ENCODE measurements at places on chromosomes 6 and 20.

DNA sequence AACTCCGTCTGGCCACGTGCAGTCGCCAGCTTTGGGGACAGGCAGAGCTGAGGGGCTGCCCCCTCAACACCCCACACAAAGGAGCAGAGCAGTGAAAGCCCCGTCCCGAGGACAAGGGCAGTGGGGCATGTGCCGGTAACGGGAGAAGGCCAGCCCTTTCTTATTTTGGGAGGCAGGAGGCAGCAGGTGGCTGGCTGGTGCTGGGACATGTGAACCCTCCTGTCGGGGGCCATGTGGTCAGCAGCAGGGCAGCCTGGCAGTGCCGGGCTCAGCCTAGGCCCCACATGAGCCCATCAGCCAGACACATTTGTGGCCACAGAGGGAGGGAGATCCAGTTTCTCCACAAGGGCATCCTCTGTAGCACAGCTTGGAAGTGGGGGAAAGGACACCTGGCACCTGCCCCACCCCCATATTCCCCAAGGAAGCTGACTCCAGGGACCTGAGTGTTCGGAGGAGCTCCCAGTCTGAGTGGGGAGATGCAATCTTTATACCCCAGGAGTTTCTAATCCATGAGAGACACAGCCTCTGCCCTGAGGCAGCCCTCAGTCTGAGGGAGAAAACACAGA lies 137.6 kb downstream of the MRPL14 start:
- DNase-seq = no peak

GRCh38 chr20:58927490-58928061 lies 53.5 kb upstream of the NELFCD start:
- no peak for DNase-seq

DNA sequence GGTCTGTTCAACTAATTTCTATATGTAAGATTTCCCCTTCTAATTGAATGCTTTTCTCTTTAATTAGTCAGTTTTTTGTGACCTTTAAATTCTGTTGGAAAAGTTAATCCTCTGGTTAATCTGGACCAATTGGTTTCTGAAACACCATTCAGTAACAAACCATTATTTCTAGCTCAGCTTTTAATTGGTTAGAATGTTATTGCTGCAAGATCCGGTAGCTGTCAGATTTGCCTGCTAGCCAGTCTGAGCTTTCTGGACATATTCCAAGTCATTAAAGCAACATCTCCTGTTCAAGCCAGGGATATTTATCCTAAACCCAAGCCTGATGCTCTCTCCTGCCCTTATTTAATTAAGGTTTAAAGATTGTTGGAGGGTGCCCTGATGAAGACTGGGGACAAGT lies 55.1 kb upstream of the FBXL4 start:
- no peak for DNase-seq

DNA sequence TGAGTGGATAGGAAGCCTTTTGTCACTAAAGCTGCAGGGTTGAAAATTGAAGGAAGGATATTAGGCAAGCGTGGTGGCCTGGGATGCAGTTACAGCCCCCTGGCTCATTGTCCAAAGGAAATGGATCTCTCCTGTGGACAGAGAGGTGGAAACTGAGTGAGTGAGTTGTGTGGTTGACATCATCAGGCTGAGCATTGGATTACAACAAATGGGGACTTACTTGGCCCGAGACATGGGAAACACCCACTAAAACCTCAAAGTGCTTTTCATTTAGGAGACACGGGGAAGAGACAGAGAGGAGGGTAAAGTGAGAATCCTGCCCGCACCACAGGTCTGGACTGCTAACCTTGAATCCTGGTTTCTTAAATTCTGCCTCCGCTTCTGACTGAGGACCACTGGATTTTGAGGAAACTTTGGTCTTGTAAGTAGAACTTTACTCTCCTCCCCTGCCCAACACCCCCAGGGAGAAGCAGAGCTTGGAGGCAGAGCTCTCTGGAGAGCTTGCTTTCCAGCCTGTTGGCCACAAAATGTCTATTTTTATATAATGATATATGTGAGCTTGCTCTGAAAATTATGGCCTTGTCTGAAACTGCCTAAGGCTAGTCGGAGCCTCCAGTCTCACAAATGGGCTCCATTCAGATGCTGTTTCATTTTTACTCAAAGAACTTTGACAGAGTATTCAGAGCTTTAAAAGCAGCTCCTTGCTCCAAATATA lies at the start of gene PKIG:
Gene PKIG, plus strand, starts transcription at position 269 of the 715 bp plus-strand sequence. CDS start 31,978 bp downstream, outside the sequence.
- DNase-seq = no peak

DNA sequence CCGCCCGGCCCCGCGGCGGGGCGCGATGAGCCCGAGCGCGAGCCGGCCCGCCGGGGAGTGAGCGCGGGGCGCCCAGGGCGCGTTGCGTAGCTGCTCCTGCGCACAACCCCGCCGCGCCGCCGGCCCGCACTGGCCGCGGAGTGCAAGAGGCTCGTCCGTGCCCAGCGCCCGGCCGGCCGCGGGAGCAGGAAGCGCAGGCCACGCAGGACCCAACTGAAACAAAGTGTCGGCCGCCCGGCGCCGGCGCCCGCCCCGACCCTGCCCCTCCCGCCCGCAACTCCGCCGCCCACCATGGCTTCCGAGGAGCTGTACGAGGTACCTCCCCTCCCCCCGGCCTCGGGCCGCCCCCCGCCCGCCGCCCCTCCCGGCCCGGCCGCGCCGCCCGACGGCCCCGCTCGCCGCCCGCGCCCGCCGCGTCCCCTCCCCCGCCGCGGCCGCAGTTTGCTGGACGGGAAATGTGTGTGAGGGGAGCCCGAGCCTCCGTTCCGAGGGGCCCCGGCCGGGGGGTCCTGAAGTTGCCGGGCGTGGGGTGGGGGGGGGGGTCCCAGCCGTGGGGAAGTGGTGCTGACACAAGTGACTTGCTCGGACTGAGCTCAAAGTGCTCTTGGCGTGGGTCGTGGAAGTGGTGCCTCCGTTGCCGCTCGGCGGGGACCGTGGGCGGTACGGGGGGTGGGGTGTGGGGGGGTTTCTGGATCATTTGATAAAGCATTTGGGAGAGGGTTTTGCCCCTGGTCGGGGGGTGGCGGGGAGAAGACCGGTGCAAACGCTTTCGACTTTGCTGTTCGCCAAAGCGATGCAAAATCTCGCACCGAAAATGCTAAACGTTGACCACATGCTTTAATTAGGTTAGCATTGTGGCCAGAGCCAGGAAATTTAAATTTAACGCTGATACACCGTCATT lies 539 bp downstream of the CDYL start:
- DNase-seq = peak; percentile 52

DNA sequence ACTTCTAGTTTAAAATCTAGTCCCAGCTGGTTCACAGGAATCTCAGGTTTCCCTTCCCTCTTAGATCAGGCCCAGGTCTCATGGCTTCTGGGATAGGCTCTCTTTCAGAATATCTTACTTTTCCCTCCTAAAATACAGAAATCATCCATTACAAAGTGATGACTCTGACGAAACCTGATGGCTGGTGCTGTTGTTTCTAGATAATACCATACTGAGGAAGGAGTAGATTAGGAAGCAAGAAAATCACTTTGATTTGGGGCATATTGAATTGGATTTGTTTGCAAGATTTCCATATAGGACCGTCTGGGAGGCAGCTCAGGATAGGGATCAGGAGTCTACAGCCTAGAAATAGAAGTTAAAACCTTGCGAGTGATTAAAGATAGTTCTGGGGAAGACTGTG lies 3.6 kb downstream of the ZKSCAN3 start:
- DNase-seq = no peak

GRCh38 chr20:16539280-16540021 lies 33.8 kb downstream of the KIF16B start:
- no peak for DNase-seq

GRCh38 chr6:37554480-37554819 lies 54.8 kb upstream of the CCDC167 start:
- no peak for DNase-seq

DNA sequence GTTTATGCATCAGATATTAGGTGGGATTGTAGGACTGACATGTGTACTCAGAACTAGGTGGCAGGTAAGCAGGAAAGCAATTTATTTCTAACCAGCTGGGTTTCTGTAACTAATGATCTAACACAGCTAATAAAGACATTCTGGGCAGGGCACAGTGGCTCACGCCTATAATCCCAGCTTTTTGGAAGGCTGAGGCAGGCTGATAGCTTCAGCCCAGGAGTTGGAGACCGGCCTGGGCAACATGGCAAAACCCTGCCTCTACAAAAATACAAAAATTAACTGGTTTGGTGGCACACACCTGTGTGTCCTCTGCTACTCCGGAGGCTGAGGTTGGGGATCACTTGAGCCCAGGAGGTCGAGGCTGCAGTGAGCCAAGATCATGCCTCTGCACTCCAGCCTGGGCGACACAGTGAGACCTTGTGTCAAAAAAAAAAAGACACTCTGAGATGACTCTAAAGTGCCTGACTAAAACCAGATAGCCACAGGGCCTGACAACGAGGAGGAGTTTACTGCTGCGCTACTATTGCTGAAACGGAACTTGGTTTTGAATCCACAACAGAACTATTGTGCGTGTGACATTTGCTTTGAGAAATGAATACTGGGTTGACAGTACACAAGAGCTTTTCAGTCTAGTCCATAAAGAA lies 29.2 kb upstream of the CEP85L start:
- peak; percentile 50 for DNase-seq

GRCh38 chr6:160379466-160379865 lies 31.3 kb downstream of the SLC22A3 start:
- no peak for DNase-seq

DNA sequence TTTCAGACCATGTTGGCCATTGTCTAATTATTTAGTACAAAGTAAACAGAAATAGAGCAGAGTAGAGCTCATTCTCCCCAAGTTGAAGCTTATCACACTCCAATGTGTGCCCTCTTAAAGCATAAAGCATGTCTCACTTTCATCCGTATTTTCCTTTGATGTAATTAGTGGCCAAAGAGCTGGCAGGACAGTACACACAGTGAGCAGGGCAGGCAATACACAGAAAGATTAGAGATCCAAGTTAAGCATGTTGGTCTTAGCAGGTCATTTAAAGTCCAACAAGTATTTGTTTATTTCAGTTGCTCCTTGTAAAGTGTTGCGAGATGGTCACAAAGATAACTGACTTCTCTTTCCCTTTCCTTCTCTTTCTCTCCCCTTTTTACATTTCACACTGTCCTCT lies 47.2 kb downstream of the RFX6 start:
- no peak for DNase-seq

DNA sequence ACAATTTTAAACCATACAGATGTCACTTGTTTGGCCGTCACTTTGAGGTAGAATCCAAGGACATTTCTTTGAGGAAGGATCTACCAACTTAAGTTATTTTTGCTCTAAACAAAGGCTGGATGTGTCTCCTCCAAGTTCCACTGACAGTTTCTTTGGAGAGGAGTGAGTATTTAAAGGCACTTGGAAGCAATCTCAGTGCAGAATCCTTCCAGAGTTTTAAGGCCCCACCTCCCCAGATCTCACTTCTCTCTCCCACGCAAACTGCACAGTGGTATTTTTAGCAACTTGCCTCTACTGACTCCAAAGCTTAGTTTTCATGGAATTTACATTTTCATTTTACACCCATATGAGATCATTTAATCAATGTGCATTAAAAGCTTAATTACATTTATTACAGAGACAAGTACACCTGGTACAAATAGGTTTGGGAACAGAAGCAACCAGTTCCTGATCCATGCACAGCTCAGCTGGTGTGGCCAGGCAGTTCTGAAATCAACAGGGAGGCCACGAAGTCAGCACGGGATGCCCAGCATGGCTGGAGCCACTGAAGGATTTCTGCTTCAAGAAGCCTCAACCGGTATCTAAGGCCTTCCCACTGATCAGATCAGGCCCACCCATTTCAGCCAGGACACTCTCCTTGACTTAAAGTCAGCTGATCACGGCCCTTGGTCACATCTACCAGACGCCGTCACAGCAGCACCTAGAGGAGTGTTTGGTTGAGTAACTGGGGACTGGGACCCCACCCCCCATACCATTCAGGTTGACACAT lies 109.8 kb downstream of the SYCP2 start:
- no peak for DNase-seq

- no peak for DNase-seq
Measured at GRCh38 chr6:113104541-113104940, 752.6 kb upstream of the MARCKS start.

DNA sequence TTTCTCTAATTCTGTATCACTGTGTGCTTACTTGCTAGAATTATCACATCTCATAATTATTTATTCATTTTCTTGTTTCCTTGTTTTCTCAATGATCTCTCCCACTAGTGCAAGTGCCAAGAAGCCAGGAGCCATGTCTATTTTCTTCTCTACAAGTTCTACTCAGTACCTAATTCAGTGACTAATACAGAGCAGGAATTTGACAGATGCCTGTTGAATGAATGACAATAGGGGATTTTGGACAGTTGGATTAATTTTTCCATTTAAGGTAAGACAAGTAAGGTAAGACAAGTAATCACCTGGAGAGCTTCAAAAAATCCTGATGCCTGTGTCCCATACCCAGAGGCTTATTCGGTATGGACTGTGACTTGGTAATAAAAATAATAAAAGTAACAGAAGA lies 81.0 kb downstream of the EDN1 start:
- DNase-seq = no peak

- DNase-seq = no peak
Measured at GRCh38 chr6:101986476-101986875, 593.0 kb downstream of the GRIK2 start.

DNA sequence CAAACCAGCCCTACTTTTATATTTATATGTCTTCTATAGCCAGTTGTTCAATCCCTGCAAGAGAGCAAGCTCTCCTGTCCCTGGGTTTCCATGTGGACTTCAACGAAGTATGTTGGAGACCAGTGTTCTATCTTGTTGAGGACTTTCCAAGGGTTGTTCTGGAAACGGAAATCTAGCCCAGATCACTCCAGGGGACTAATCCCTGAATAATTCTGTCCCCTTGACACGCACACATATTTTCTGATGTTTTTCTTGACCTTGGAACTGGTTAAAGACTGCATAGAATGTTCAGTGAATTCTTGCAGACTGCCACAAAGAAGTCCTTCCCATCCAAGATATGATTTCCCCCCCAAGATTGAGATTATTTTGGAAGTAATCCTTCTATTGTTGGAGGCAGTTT lies 9.5 kb upstream of the MYLK2 start:
- no peak for DNase-seq

GRCh38 chr6:7747016-7747415 lies 21.1 kb downstream of the BMP6 start:
- no peak for DNase-seq

- DNase-seq = no peak
Measured at GRCh38 chr6:119879731-119880130, 530.2 kb upstream of the MAN1A1 start.

GRCh38 chr6:4970739-4971395 lies 33.0 kb downstream of the RPP40 start:
- no peak for DNase-seq

GRCh38 chr20:9577397-9577796 lies 63.0 kb downstream of the LAMP5 start:
- DNase-seq = no peak

DNA sequence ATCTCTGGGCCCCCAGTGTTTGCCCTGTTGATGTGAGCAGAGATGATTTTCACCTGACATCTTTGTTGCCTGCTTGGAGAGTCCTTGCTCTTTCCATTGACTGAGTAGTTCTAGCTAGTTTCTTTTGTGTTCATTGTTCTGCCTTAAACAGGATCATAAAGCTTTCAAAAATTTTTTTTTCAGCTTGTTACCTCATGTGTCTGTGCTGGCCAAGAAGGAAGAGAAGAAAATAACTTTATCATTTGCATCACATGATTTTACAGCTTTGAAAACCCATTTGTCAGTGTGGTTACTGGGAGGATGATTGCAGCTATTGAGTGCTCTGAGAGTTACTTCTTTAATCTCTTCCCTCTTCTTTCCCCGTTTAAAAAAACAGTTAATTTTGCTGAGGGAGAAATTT lies 16.0 kb downstream of the FOXO3 start:
- DNase-seq = no peak

- DNase-seq = no peak
Measured at GRCh38 chr6:150822932-150823331, 42.6 kb upstream of the MTHFD1L start.
